ENCODE measurements at places on chromosomes 1 and 21.

GRCh38 chr1:228410015-228410414 is 3.4 kb upstream of the TRIM11 start:
- no peak for DNase-seq

- no peak for DNase-seq
Measured at GRCh38 chr1:225845571-225846259, 35.8 kb downstream of the EPHX1 start.

DNA sequence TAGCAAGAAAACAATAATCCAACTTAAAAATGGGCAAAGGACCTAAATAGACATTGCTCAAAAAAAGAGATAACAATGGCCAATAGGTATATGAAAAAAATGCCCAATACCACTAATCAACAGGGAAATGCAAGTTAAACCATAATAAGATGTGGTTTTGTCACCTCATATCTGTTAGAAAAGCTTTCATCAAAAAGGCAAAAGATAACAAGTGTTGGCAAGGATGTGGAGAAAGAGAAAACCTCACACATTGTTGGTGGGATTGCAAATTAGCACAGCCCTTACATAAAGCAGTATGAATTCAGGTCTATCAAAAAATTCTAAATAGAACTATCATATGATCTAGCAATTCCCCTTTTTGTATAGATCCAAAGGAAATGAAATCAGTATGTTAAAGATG is 387.2 kb upstream of the DUSP10 start:
- DNase-seq, result no peak

GRCh38 chr21:42124081-42124480 is 53.0 kb downstream of the UMODL1 start:
- no peak for DNase-seq

GRCh38 chr1:107254306-107254705 is 113.5 kb downstream of the NTNG1 start:
- no peak for DNase-seq

Data from NCI-H1048 (cell line).